ENCODE measurements at places on chromosomes 4 and X. TPM values are rescaled to one million over a fixed set of nuclear protein-coding genes. Genes with fewer than 3 reads are reported as not detected.

DNA sequence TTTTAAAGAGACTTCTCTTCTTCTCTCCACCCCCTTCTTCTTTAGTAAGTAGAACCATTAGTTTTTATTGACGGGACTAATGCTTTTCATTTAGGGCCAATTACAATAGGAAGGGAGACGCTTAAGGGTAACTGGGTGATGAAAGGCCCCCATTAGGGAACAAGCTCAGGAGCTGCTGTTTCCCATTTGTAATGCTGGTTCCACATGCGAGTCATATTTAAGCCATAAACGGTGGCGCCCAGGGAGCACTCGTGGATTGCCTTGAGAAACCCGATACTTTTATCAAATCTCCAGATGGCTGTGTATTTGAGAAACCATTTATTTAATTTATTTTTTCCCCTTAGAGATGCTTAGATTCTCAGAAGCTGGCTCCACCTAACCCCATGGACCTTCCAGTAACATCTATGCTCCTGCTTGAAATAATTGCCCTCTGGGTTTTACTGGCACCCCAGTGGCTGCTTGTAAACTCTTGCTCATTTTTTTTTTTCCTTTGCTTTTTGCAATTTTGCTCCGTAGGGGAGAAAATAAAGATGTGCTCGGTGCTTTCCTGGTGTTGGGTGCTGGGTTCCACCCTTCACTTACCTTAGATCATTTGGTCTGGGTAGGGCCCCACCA is 124.2 kb upstream of the MSX1 start:
- no peak for DNase-seq

DNA sequence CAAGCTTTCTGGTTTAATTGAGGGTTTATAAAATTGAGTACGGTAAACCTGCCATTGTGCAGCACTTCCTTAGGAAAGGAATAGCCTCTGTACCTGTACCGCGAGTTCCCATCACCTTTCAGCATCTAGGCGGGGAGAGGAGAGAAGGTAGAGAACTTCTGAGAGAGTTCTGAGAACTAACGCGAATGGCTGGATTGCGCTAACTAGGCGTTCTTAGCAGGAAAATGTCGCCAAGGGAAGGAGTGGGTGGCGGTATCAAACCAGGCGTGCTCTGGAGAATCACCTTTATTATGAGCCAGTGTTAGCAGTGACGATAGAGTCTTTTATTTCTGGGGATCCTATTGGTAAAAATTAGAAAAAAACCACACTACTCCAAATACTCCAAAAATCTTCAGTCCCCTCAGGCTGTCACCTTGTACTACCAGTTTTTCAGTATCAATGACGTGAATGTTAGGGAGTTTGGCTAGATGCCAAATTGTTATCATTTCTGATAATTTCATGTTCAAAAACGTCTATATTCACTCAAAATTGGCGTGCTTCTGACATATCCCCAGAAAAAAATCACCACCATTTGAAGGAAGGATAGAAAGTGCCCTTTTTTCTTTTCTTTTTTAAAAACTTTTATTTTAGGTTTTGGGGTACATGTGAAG is 1.4 kb downstream of the UGT8 start:
- DNase-seq, result no peak

- no peak for DNase-seq
These were observed 35.4 kb downstream of the C4orf33 start for GRCh38 chr4:129131343-129131742.

- no peak for DNase-seq
These were observed 240.2 kb downstream of the ADGRL3 start for GRCh38 chr4:61440321-61440720.

DNA sequence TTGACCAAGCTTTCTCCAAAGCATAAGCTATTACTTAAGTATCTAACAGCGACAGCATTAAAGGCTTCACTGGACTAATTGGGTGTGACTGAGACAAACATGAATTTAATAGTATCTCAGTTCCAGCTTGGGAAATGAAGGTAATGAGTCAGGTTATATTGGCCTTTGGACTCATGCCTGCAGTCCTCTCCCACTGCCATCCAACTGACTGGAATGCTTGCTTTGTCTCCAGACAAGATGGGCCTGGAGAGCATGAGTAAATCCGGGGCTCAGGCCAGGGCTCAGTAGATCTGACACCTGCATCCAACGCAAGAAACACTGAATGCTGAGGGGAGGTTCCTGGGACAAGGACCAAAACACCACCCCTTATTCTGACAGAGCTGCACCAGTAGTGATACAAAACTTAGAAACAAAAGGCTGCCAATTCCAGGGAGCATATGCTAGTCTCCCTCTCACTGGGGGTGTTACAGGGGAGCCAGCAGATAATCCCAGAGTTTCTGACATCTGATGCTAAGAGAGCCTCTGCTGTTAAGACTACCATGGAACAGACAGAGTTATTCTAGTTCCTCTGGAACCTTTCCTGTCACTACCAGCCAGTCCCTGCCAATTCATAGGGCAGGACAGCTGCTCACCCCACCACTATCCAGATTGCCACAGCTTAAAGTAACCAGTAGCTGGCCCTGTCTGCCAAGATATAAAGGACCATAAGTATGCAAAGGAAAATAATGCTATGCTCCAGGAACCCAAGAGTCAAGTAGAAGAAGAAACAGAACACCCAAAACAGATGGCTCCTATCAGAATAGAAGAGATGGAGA is 293.8 kb downstream of the IQCM start:
- DNase-seq, result peak; percentile 28

- no peak for DNase-seq
These were observed 11.7 kb upstream of the EXOSC9 start for GRCh38 chr4:121789455-121789854.

DNA sequence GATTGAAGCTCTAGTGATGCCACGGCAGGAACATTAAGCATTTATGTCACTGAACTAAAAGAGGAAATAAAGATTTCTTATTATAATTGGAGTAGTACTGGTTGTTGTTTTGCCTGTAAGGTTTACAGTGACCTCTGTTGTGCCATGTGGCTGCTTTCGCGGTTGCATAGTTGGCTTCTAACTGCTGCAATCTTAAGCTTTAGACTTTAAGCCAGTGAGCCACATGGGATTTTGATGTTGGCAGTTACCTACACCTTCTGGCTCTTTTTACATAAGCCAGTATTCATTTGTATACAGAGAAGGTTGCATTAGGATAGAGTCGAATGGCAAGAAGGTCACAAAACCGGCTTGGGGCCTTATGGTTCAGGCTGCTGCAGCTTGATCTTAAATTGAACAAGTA is 1311.6 kb downstream of the RAPGEF2 start:
- DNase-seq, result no peak

DNA sequence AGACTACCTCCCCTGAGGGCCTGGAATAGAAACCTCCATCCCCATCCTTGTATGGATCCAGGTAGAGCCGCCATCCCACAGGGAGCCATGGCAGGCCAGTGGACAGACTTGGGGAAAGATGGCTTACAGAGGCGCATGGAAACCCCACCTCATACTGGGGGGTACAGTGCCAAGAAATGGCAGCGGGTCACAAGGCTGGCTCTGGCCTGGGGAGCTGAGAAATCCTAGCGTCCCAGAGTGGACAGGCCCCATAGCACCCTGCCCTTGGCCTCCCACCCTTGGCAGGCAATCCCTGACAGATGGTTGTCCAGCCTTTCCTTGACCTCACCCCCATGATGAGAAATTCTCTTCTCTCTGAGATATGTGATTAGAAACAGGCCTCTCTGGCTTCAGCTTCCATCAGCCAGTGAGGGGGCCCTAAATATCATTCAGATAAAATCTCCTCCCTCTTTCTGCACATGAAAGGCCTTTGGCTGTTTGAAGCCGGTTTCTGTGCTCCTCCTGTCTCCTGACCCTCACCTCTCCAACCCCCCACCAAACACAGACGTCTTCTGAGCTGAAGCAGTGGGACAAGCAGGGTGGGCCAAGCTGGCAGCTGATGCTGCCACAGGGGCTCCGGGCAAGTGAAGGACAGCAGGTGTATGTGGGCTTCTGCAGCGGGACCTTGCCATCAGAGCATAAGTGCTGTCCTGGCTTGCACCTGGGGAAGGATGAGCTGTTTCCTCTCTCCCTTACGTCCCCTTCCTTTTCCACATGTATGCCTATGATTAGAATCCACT is 204.4 kb upstream of the MAMLD1 start:
- DNase-seq, result no peak

DNA sequence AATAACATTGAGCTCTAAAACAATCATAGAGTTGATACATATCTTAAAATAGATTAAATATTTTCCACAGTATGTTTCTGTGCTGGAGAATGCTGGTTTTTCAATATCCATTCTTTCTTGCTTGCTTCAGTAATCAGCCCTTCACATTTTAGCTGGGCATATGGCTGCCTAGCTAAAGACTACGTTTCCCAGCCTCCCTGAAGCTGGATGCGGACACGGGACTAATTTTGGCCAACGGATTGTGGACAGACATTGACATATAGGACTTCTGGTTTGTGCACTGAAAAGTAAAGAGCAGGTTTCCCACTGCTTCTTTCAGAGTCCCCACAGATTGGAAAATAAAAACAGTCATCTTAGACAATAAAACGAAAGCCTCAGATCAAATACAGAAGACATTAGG is 97.3 kb downstream of the COL25A1 start:
- no peak for DNase-seq

- no peak for DNase-seq
These were observed 758 bp downstream of the SDAD1 start for GRCh38 chr4:75989846-75990528.

DNA sequence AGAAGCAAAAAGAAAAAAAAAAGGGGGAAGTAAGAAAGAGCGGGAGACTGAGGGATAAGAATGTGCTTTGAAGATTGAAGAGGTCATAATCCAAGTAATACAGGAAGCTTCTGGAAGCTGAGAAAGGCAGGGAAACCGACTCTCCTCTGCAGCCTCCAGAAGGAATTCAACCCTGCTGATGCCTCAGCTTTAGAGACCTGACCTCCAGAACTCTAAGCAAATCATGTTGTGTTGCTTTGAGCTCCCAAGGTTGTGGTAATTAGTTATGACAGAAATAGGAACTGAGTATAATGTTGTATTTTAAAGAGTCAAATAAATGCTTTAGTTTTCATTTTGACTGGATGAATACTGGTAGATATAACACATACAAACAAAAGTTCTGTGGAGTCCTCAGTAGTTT is 48.0 kb upstream of the FAT1 start:
- DNase-seq, result no peak

GRCh38 chr4:141826260-141826659 is 189.9 kb downstream of the IL15 start:
- DNase-seq, result no peak

GRCh38 chr4:27463816-27464215 is 603.2 kb downstream of the STIM2 start:
- DNase-seq, result no peak

DNA sequence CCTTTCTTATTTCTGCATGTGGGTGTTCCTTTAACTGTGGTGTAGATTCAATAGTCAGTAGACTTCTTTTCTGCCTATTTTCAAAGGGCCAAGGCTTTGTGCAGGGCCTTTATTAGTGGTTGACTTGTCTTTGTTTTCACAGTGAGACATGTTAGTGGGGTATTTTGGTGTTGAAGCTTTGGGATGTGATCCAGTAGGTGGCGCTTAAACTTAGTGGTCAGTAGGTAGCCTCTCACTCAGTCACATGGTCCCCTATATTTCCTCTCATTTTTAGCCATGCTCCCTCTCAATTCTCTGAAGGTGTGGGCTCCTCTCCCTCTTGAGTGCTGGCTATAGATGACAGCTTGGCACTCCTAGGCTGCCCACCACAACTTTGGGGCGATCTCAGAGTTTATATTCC is 23.4 kb upstream of the SLC10A7 start:
- DNase-seq, result no peak

GRCh38 chrX:148806145-148806870 is 305.9 kb downstream of the AFF2 start:
- DNase-seq, result no peak

Gene SHROOM2
- 8.9 TPM for total RNA-seq

Gene RASGEF1B
- 23.1 TPM for total RNA-seq

Gene RNF128
- 37.5 TPM for total RNA-seq

Gene ARHGAP6
- 12.4 TPM for total RNA-seq

Gene GPR173
- total RNA-seq, result 0.27 TPM
